ENCODE measurements at places on chromosomes 12 and 14.

DNA sequence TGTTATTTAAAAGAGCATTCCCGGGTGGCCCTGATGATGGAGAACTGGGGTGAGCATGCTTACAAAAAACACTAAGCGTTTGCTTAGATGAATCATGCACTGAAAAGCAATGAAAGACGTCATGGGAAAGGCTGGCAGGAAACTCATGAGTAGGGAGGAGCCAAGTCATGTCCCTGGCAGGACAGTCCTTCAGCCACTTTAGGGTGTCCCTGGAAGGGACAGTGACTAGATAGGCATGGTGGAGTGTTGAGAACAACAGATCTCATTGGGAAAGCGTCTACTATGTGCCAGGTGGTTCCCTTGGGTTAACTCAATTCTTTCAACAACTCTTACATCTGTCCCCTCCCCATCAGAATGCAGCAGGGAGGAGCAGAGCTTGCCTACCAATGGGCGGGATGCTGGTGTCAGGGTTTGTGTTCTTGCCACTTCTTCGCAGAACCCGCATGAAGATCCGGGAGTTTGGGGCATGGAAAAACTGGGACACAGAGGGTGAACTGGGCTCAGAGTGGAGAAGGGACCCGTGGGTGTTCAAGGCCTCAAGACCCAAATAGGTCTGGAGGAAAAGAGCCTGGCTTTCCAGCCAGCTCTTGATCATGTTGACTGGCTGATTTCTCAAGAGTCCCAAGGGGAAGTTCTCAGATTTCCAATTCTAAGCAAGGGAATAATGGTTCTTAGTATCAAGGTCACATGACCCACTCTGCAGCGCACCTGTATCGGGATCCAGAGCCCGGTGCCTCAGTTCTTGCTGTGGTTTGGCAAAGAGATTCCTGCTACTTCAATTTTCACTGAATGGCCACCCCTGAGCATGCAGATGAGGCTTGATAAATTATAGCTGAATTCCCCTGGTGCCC, 653.9 kb upstream of the TBX3 start:
- DNase-seq, result no peak

GRCh38 chr12:78566456-78566855, 298.1 kb upstream of the SYT1 start:
- DNase-seq, result no peak

GRCh38 chr12:117042171-117042842, 56.9 kb downstream of the TESC start:
- no peak for DNase-seq

DNA sequence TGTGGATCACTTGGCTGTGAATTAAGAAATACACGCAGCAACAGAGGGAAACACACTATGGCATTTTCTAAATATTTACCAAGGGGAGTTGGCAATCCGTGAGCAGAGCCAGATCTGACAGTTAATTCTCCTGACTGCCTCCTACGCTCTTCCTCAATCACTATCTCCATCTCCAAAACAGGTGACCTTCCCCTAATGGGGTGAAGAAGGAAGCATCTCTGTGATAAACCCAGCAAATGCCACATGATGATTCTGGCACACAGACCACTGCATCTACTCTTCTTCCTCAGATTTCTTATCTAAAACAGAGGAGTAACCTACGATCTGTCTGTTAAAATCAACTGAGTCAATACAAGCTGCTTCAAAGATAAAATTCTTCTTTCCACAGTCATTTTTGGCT, 4.4 kb downstream of the SPTB start:
- DNase-seq, result no peak

GRCh38 chr12:3106579-3106978, 29.4 kb downstream of the TSPAN9 start:
- no peak for DNase-seq

DNA sequence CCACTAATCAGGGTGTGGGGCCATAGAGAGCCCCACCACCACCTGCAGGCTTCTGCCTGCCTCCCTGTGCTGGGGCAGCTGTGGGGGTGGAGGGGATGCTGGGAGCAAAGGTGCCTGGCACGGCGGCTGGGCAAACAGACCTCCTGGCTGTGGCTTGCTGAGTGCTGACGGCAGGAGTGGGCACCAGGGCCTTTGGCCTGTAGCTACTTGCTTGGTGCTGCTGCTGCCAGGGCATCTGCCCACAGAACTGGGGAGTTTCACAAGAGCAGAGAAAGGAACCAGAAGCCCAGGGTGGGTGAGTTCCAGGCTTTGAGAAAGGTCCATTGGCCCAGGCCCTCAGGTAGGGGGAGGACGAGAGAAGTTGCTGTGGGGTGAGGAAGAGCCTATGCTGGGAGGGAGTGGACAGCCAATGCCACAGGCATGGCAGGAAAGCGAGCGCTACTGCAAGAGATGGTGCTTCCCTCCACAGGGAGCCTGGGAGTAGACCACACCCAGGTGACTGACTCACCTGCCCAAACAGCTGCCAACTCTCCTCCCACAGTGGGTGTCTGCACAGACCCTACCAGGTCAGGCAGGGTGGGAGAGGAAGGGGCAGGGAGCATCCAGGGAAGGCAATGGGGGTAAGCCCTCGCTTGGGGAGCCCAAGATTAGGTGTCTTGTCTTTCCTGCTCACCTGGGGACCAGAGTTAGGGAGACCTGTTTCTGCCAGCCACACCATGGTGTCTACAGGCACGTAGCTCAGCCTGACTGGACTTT, 39.0 kb upstream of the HDAC7 start:
- no peak for DNase-seq

DNA sequence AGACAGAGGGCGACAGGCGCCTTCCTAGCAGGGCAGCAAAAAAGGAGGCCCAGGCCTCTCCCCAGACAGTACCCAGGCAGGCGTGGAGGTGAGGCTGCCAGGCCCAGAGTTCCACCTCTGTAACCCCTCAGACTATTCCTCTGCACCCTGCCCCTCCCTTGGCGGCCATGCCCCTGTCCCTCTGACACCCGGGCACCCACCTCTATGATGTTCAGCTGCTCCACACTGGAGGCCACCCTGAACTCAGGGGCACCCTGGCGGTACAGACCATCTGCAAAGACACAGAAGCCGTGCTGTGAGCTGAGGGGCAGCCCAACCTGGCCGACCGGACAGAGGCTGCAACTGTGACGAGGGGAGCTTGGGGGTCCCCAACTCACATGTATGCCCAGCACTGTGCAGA, 20.1 kb downstream of the ARL6IP4 start:
- no peak for DNase-seq

- DNase-seq, result no peak
These were observed 2.1 kb upstream of the BLOC1S1 start for GRCh38 chr12:55713721-55714120.

GRCh38 chr12:98149691-98150210, 365.6 kb upstream of the TMPO start:
- DNase-seq, result no peak

DNA sequence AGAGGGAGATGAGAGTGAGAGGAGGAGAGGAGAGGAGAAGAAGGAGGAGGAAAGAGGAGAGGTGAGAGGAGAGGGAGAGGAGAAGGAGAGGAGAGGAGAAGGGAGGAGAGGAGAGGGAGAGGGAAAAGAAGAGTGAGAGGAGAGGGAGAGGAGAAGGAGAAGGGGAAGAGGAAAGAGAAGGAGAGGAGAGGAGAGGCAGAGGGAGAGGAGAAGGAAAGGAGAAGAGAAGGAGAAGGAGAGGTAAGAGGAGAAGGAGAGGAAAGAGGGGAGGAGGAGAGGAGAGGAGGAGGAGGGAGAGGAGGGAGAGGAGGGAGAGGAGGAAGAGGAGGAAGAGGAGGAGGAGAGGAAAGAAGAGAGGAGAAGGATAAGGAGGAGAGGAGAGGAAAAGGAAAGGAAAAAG, 266.8 kb downstream of the ITPR2 start:
- DNase-seq, result no peak

DNA sequence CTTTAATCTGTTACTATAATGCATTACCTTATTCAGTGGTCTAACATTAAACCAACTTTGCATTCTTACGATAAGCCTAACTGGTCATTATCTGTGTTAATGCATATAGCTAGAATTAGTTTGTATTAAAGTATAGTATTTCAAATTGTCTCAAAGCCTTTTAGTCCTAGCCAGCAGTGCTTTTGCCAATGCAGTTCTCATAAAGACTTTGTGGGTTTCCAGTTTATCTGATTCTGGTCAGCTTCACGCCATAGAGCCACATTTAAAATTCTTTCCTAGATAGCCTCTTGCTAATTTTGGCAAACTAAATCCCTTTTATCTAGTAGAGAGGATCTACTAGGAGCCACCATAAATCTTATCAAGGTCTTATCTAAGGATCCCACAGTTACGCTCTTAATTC, 78.9 kb upstream of the VASH1 start:
- DNase-seq, result no peak

DNA sequence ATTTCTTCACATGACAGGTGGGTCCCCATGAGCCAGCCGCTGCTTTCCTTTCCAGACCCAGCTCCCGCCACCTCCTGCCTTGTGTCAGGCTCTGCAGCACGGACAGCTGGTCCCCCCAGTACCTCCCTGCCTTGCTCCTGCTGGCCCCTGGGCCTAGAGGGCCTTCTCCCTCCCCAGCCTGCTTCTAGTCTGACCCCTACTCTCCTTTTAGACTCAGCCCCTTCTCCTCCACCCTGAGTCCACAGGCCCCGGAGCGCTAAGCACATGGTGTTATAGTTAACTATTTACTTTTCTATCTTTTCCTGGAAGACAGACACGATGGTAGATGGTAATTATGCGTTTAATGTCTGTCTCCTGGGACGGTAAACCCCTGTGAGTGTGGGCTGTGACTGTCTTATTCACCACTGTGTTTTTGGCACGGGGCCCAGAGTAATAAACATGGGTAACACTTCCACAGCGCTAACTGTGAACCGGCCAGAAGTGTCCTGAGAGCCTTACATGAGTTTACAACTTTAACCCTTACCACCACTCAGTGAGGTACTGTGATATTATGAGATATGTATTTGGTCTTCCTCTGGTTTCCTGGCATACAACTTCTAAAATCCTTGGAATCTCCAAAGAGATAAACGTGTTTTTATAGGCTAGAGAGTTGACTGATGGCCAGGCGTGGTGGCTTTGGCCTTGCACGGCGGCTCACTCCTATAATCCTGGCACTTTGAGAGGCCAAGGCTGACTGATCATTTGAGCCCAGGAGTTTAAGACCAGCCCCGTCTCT, 41.2 kb downstream of the DGLUCY start:
- DNase-seq, result no peak

GRCh38 chr12:27780612-27781408, 774 bp upstream of the MANSC4 start:
- peak; percentile 13 for DNase-seq

- no peak for DNase-seq
These were observed 85.5 kb downstream of the ADGRD1 start for GRCh38 chr12:131038961-131039950.

- no peak for DNase-seq
These were observed 14.1 kb downstream of the PPP1CC start for GRCh38 chr12:110728628-110729027.

- no peak for DNase-seq
These were observed 25.7 kb downstream of the MOK start for GRCh38 chr14:102279282-102279681.

DNA sequence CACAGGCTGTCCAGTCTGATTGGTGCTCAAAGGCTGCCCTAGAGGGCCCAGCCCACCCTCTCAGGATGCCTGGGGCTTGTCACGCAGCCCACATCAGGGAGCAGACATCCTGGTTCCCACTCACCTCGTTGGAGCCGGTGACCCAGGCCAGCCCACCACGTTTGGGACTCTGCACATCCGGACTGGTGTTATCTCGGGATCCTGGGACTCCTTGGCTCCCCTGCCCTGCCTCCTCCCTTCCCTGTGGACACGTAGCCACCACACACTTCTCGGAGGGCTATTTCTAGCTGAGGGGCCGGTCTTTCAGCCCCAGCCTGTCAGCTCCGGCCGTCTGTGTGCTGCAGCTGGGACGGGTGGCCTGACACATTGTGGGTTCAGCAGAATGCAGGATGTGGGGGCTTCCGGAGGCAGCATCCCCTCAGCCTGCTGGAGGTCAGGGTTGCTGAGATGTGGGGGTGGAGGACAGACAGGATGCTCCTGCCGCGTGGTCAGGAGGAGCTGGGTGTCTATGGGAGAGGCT, 12.8 kb upstream of the FGF23 start:
- DNase-seq, result no peak

GRCh38 chr12:20524113-20524512, 155.8 kb downstream of the PDE3A start:
- no peak for DNase-seq

- no peak for DNase-seq
These were observed 88.8 kb downstream of the ATF7IP start for GRCh38 chr12:14454098-14454907.

- DNase-seq, result no peak
These were observed 30.6 kb downstream of the AMN start for GRCh38 chr14:102953100-102953499.

DNA sequence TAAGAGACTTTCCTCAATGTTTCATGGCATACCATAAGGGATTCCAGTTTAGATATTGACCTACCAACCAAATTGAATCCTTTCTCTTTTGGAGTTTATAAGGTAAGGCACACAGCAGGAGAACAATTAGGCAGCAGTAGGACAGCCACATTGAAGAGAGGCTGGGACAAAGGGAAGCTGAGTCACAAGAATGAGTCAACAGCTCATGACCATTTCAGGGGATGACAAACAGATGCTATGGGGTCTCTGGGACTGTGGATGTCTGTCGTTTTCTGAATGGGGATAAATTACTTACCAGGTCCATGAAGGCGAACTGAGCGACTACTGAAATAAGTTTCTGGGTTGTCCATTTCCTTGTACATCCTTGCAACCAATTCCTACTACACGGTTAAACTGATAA, 48.6 kb upstream of the E2F7 start:
- DNase-seq, result no peak

DNA sequence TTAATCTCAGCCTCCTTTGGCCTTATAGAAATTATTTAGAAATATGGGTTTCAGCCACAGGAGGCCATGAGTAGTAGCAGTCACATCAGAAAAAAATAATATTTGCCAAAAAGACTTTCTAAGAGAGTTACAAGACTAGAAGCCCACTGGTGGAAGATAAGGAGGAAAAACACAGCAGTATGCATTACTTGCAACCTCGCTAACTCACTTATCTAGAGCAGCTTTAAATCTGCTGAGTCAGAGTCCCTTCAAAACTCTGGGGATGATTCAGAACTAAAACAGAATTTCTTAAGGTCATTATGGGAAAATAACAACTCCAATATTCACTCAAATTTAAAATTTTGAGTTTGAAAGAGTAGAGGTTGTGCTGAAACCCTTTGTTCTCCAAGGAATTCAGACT, 6.2 kb downstream of the OR4K17 start:
- DNase-seq, result no peak

DNA sequence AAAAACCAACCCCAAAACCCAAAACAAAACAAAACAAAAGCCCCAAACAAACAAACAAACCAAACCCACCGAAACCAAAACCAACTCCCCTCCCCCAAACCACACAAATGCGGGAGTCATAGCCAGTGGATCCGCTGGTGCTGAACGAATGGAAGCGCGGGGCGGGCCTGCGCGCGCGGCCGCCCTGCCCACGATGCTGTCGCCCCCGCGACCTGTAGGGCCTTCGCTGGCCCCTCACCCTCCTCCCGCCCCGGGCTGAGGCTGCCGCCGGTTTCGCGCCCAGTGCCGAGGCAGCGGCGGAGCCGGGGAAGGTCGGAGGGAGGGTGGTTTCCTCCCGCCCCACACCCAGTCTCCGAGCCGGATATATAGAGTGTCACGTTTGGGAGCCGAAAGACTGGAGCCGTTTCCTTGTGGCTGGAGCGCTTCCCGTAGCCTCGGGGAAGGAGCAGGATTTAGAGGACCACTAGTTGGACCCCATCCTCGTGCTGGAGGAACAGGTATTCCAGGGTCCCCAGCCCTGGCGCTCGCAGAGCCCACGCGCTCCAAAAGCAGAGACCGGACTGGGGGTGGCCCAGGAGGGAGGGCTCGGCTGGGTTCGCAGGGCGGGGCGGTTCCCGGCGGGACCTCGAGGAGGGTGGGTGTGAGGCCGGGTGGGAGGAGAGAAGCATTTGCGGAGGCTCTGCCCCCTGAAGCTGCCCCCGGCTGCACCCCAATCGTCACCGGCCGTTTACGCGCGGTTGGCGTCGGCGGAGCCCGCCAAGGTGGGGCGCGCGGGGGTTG, at the start of gene FAR2:
TSS of gene FAR2 (plus strand) at position 368 of the 780 bp plus-strand sequence. CDS start 121,172 bp downstream, outside the sequence.
- DNase-seq, result peak; percentile 8

All from activated CD4-positive, alpha-beta T cell treated with anti-CD3 and anti-CD28 coated beads, Interleukin-2, amount 50 U/mL, for 24 hours (primary cell).